Cerebellar nuclear complex (tissue), 1 donor: ENCODE measurements at places on chromosomes 4 and X.

DNA sequence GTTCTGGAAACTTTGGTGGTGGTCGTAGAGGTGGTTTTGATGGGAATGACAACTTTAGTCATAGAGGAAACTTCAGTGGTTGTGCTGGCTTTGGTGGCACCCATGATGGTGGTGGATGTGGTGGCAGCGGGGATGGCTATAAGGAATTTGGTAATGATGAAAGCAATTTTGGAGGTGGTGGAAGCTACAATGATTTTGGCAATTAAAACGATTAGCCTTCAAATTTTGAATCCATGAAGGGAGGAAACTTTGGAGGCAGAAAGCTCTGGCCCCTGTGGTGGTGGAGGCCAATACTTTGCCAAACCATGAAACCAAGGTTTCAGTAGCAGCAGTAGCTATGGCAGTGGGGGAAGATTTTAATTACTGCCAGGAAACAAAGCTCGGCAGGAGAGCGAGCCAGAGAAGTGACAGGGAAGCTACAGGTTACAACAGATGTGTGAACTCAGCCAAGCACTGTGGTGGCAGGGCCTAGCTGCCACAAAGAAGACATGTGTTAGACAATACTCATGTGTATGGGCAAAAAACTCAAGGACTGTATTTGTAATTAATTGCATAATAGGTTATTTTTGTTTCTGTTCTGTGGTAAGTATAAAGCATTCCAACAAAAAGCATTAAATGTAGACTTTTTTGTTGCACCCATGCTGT is 23.2 kb upstream of the SOD3 start:
- DNase-seq: no peak

- DNase-seq: no peak
Measured at GRCh38 chr4:42262701-42263490, 110.4 kb upstream of the BEND4 start.

DNA sequence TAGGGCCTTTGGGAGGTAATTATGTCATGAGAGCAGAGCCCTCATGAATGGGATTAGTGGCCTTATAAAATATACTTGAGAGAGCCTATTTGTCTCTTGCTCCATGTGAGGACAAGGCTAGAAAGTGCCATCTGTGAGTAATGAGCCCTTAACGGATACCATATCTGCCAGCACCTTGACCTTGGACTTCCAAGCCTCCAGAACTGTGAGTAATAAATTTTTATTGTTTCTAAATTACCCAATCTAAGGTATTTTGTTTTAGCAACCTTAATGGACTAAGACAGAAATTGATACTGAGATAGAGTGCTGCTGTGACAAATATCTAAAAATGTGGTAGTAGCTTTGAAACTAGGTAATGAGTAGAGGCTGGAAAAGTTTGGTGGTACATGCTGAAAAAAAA is 285.0 kb upstream of the DIPK2B start:
- no peak for DNase-seq

DNA sequence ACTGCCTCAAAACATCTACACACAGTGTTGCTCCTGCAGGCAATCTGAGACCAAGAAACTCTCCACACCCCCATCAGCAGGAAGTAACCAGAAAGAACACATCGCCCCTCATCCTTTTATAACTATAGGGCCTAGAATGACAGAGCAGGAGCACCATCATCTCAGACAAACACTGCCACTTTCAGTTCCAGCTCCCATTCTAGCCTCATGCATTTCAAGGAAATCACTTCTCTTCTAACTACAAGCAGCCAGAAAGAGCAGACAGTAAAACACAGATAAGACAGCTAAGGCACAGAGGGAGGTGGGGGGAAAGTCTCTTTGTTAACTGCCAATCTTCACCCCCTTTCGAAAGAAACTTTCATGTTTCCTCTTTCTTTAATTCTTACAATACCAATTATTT is 102.6 kb upstream of the TENT5D start:
- DNase-seq: no peak

DNA sequence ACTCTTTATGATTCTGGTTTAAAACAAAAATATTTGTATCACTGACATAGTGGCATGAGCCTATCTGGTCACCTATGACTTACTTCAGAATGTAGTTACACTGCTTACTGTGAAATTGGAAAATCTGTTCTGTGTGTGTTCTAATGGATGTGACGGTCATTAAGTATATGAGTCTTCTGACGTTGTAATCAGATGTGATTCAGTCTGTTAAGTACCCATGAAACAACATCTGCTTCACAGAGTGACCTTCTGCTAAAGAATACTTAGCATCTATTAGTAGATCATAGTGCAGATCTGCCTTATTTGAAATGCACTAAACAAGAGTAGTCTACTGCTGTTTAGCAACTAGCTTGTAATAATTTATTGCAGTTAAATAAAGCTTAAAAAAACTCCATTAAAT is 317.1 kb downstream of the DCTD start:
- no peak for DNase-seq

GRCh38 chr4:105357258-105357980 is 116.4 kb downstream of the PPA2 start:
- no peak for DNase-seq

GRCh38 chrX:10989386-10989785 is 121.7 kb upstream of the HCCS start:
- DNase-seq: no peak

GRCh38 chr4:164483711-164484110 is 270.2 kb upstream of the SMIM31 start:
- no peak for DNase-seq

DNA sequence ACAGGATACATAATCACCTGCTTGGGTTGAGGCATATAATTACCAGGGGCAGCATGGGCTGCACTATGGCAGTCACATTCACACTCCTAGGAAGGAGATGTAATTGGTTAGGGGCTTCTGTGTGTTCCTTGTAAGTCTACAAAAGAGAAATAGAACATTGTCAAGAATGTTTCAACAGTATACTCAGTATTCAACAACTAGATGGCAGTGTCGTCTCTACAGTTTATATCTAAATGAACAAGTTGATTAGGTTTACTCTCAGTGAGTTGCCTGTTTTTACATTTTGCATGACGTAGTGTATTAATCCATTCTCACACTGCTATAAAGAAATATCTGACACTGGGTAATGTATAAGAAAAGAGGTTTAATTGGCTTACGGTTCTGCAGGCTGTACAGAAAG is 50.5 kb upstream of the RAB33B start:
- no peak for DNase-seq

DNA sequence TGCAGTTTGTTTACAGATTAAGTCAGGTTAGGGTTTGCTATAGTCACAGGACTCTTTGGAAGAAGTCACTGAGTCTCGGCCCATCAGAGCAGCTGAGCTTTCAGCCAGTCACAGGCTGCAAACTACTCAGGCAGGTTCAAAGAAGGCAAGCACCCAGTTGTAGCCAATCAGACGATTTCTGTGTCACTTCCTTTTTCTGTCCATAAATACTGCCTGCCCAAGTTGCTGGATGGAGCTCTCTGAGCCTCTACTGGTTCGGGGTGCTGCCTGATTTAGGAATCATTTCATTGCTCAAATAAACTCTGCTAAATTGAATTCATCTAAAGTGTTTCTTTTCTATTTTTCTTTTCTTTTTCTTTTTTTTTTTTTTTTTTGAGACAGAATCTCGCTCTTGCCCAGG is 7.3 kb upstream of the SH3BP2 start:
- DNase-seq: no peak

DNA sequence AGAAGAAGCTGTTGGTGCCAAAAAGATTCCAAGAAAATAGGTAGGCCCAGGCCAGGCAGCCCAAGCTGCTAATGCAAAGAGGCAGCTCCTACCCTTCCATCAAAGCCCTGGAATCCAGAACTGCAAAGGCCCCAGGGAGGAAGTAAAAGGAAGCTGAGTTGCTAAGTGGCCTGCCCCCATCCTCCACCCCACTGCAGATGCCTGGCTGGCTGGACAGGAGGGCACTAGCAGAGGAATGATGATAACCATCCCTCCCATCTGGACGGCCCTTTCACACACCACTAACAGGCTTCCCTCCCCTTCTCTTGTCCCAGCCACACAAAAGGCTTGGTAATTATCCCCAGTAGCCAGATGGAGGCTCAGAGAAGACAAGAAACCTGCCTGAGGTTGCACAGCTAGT is 32.4 kb upstream of the PJA1 start:
- DNase-seq: no peak

DNA sequence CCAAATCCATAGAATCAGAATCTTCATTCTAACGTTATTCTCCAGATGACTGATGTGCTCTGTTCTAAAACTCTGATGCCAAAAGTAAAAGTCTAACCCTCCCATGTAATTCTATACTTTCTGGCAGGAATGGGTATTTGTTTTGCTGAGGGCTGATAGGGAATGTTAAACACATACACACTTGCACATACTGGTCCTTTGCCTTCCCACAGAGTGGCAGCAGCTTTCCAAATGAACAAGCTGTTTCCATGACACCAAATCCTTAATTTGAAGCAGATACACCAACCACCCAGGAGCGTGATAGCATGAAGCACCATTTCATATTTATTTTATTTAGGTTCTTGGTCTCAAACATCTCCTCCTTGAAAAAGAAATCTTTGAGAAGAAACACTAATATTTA is 155.5 kb upstream of the PRDX4 start:
- peak; percentile 19 for DNase-seq

DNA sequence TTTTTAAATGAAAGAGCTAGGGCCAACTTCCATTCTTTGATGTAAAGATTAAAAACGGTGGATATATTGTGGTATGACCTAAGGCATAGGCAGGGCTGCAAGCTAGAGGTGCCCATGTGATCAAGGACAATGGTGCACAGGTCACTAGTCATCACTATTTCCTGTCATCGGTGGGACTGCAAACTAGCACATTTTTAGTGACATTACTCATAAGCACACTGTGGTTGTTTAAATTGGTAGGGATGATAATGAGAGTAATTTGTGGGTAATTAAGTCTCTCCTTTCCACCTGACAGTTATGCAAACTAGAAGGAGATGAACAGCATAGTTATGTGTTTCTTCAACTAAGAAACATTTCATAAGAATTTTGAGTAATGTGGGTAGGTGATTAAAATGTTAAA is 85.4 kb downstream of the GPRIN3 start:
- no peak for DNase-seq
